ENCODE measurements at places on chromosomes 5 and 9.

GRCh38 chr9:96619124-96619465 is 548 bp downstream of the CDC14B start:
- no peak for DNase-seq

DNA sequence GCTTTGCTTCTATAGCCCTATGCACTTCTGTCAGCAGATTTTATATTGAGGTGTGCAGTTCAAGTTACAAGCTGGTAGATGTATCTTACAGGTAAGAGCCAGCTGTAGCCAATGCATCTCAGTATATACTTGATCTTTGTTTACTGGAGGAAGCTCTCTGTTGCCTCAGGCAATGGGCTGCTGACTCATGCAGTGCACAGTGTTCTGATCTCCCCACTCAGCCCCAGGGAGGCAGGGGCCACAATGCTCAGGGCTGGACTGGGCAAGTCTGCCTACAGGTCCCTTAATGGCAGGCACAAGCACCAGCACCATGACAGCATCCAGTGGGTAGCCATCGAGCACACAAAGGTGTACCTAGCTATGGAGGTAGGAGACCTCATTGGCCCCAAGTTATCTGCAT is 178.8 kb upstream of the CDH10 start:
- DNase-seq: no peak

- peak; percentile 67 for DNase-seq
Measured at GRCh38 chr5:77133061-77133758, 46.1 kb upstream of the ZBED3 start.

DNA sequence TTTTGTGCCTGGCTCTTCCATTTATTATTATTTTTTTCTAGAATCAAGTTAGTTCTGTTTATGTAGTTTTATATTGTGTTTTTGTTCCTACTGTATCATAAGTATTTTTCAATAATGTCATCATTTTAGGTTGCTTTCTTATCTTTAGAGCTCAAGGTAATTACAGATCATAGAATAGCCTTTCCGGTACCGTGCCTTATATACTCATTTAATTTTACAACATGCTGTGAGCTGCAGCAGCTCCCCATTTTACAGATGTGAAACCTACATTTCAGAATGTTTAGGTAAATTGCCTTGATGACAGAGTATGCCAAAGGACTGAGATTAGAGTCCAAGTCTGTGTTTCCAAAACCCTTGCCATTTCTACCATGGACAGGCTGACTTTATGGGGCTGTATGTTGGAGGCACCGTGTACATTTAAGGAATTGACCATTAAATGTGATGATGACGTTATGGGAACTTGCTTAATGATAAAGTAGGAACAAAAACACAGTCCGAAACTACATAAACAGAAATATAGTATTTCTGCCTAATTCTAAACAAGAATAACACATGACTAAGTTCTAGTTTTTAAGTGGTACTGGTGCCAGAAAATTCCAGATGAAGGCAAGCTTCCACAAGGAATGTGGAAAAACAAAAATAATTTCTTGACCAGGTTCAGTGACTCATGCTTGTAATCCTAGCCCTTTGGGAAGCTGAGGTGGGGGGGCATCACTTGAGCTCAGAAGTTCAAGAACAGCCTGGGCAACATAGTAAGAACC is 97.7 kb downstream of the IQGAP2 start:
- no peak for DNase-seq

GRCh38 chr5:160231783-160232342 is 2.6 kb downstream of the FABP6 start:
- DNase-seq: no peak

GRCh38 chr9:136740971-136741882 is 1.5 kb downstream of the LCN10 start:
- DNase-seq: no peak

- no peak for DNase-seq
Measured at GRCh38 chr9:138017200-138017599, 139.6 kb downstream of the CACNA1B start.

DNA sequence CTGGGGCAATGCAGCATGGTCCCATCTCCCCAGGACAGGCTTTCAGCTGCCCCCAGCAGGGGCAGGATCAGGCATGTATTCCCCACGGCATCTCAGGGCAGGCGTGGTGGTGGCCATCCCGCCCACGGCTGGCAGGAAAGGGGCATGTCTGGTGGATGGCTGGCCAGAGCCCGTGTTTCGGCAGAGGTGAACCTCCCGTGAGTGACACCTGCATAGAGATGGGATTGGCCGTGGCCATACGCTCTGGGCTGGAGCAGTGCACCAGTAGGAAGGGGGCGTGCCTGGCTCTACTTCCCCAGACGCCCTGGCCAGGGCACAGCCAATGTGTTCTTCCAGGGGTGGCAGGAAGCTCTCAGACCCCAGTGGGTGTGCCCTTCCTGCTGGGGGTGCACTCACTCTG is 139.1 kb downstream of the ZNF354C start:
- DNase-seq: peak; percentile 42

- no peak for DNase-seq
Measured at GRCh38 chr9:79289856-79290255, 281.9 kb upstream of the TLE4 start.

GRCh38 chr5:9365512-9365911 is 180.4 kb downstream of the SEMA5A start:
- no peak for DNase-seq

DNA sequence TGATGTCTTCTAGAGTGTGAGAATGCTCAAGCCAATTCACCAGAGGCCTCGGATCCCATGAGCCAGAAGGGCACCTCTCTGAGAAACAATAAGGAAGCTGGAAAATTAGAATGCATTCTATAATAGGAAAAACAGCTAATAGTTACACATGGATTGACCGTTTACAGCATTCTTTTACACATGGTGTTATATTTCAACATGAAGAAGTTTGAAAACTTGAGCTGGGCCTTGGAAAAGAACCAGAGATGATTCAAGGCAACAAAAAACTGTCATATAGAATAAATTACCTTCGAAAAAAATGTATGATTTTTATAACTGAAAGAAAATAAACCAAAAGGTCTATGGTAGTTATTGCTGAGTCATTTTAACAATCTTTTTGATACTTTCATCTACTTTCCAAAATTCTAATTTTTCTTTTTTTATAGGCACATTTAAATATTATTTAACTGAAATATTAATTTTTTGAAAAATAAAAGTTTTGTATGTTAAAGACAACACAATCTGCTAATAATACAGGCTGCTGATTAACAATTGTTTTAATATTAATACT is 6.2 kb downstream of the SH3TC2 start:
- no peak for DNase-seq

GRCh38 chr9:110850401-110851135 is 182.0 kb downstream of the MUSK start:
- no peak for DNase-seq

DNA sequence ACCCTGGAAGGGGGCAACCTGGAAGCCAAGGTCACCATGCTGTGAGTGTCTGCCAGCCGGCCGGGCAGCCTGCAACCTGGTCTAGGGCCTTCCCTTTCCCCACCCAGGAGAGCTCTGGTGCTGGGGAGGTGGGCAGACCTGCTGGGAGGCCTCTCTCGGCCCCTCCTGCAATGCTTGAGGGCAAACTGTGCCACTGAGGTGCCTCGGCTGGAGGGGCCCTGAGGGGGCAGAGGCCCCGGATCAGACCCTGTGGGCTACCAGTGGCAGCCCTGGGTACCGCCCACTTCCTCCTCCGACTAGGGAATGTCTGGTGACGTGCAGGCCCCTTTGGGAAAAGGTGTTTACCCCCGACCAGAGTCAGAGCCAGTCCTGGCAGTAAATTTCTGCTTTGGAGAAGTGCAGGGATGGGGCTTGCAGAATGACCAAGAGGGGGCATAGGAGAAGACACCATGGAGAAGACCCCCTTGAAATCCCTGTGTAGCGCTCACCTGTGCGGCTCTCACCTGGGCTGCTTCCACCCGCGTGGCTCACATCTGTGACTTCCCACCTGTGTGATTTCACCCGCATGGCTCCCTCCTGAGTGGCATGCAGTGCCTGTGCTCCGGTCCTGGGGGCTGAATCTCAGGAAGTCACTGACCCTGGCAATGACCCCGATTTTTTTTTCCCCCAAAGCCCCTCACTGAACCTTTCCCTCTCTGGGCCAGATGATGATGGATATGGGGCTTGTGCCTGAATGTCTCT is 1.1 kb downstream of the LCN1 start:
- no peak for DNase-seq

DNA sequence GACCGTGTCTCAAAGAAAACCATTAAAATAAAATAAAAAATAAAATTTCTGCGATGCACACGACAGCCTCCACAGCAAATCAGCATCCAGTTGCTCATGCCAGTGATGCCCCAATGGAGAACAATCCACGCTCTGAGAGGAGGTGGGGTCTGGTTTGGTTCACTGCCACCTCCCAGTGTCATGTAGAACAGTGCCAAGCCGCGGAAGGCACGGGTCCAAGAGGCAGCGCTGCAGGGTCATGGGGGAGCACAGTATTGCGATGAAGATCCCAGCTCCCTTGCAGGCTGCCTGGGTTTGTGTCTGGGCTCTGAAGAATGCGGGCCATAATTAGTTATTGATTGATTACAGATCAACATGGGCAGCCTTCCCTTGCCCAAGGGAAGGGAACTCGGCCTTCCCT is 6.1 kb upstream of the CACFD1 start:
- DNase-seq: no peak

GRCh38 chr5:71957292-71957898 is 149.9 kb upstream of the MAP1B start:
- DNase-seq: no peak

DNA sequence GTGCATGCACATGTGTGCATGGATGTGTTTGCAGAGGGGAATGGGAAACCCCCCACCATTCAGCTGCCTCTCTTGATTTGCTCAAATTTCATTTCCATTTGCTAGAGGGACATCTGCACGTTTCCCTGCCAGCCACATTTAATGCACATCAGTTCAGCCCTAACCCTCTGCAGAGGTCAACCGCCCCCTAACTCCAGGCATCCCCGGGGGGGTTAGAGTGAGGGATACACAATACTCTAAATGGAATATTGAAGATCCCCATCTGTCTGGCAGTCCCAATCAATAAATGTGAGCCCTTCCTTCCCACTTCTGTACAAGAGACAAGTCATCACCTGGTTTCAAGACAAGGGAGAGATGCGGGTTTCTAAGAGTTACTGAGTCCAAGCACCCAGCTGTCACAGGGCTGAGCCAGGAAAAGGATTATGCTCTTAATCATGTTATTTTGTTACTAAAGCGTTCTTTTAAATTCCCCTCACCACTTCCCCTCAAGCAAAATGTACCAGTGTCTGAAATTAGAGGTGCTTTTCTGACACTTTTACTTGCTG is 134.1 kb downstream of the SEMA6A start:
- DNase-seq: no peak

DNA sequence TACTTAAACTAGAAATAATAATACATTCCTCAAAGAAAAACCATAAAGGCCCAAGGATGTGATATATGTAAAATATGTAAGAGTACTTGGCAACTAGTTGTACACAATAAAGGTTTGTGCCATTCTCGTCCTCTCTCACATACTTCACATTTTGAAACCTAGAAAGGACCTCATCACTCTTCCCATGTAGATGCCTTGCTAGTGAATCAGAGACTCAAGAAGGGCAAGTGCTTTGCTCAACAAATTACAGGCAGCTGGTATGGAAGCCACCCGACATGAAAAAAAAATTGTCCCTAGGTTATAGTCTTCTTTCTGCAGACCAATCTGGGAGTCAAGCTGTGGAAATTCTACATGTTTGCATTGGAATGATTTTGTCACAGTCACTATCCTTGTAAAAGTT is 31.7 kb downstream of the ADRB2 start:
- no peak for DNase-seq

- DNase-seq: no peak
Measured at GRCh38 chr5:169861934-169862333, 118.4 kb downstream of the INSYN2B start.

GRCh38 chr5:119275601-119276173 is 80.1 kb upstream of the TNFAIP8 start:
- no peak for DNase-seq

DNA sequence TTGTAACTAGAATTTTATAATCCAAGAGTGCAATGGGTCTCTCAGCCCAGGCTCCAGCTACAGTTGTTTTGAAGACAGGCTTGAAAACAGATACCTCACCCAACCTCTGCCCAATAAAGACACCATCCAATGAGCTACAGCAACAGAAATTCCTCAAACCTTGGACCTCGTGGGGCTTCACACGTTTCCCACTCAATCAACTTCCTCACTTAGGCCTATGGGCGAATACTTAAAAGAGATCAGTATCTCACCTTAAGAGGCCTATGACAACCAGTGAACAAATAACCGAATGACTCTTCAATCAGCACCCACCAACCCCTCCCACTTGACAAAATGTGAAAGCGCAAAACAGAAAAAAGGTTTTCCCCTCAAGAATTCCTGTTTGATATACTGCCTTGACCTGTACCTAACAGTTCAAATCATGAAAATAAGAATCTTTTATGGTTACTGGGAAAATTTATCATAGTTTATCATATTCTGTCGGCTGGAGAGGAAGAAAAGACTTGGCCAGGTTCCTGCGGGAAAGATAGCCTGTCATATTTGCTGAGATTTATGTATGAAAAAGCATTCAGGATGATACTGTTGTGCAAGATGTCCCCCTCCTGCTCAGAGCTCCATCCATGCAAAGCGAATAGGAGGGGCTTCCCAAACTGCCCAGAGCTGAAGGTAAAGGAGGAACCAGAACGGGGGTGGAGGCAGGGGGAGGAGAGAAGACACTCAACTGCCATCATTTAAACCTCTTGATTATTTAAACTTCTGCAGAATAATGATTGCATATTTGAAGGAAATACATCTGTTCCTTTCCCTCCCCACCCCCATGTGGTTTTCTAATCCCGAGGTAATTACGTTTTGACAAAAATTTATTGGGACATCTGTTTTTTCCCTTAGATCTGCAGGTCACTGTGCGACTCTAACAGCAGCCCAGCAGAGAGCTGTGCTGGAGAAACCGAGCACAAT is 256.3 kb downstream of the NFIB start:
- no peak for DNase-seq

DNA sequence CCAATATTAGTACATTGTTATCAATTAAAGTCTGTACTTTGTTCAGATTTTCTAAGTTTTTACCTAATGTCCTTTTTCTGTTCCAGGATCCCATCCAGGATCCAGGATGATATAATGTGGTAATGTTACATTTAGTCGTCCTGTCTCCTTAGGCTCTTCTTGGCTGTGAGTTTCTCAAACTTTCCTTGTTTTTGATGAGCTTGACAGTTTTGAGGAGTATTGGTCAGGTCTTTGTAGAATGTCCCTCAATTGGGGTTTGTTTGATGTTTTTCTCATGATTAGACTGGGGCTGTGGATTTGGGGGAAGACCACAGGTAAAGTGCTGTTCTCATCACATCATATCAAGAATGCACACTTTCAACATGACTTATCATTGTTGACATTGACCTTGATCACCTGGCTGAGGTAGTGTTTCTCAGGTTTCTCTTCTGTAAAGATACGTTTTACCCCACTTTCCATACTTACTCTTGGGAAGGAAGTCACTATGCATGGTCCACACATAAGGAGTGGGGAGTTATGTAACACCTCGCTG is 9.6 kb downstream of the NDFIP1 start:
- no peak for DNase-seq

Data from Right ventricle myocardium inferior (tissue), 1 donor.